Breast epithelium (tissue), 4 donors: ENCODE measurements at places on chromosomes 1 and 21.

- DNase-seq: no peak
These were observed 91.9 kb upstream of the KCNK2 start for GRCh38 chr1:214990619-214991018.

GRCh38 chr1:20430355-20431175, 55.4 kb downstream of the CAMK2N1 start:
- no peak for DNase-seq

GRCh38 chr1:113456967-113457366, 66.7 kb downstream of the MAGI3 start:
- peak; percentile 17 for DNase-seq

DNA sequence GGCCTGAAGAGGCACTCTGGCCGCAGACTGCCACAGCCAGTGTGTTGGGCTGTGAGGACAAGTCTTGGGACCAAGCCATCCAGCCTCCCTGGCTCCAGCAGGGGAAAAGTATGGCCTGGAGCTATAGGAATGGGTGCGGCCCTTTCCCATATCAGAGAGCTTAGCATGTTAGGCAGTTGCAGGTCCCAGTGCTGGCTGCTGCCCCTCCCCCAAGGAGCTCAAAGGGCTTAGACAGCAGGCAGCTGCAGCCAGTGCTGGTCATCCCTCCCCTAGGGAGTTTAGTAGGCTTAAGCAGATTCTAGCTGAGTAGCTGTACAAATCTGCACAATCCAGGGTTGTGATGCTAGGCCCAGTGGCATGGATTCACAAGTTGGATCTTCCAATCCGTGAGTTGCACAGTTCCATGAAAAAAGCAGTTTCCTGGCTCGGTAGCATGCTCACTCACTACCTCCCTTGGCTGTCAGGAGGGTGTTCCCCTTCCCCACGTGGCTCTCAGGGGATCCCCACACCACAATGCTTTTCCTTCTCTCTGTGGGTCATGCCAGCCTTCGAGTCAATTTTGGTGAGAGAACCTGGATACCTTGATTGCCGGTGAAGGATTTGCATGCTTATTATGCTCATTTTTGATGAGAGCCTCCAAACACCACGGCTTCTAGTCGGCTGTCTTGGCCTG, 1490.8 kb downstream of the BRINP3 start:
- DNase-seq: no peak
